ENCODE measurements at places on chromosomes 16 and 17. TPM values are rescaled to one million over a fixed set of nuclear protein-coding genes. Genes with fewer than 3 reads are reported as not detected.
A peak's percentile ranks its signal among the peaks of the same experiment; 100 is the strongest.

- no peak for DNase-seq
Measured at GRCh38 chr16:89537549-89537925, 22.9 kb upstream of the RPL13 start.

The TEKT1 gene
- total RNA-seq = not detected

DNA sequence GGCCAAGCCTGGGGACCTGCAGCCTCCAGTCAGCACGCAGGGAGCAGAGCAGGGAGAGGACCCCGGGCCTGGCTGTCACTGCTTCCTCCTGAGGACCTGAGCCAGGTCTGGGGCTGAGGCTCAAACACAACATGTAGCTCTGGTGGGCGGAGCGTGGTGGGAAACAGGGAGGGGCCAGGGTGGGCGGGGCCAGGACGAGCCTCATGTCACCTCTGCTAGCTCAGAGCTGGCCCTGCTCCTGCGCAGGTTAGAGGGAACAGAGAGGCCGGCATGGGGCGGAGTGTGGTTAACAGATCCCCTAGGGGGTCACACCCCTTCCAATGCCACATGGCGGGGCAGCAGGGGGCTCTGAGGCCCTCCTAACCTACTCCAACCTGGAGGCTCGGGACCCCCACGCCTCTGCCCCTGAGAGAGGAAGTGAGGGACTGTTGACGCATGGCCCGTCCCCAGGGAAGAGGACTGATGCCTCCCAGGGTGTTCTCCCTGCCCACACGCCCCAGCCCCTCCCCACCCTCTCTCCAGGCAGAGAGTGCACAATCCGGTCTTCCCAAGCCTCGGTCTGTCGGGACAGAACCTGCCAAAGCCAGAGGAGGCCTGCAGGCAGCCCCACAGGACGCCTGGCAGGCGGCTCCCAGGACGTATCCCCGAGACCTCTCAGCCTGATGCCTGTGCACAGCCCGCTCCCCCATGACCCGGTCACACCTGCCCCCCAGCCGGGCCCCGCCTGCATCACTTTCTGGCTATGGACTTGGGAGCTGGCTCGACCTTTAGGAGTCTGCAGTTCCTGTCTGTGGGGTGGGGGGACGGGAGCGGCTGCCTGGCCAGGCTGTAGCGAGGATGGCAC, 15.2 kb downstream of the PIEZO1 start:
- peak; percentile 75 for DNase-seq

DNA sequence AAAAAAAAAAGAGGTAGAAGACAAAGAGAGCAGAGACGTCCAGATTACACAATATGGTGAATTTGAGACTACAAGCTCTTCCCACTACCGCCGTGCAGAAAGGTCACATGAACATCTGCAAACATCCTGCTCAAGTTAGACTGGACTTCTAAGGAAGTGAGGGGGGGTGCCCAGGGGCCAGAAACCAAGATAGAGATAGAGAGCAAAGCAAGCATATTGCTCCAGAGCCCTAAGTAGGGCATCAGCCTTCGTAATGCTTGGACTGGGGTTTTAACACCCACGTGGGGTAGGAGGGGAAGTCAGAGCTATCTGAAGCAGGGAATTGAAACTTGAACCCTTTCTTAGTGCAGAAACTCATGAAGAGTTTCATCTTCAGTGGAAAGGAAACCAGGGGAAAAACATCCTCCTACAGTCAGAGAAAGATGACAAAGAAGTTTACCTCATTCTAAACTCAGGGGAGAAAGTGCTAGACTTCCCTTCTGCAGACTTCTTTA, 8.7 kb downstream of the CLEC19A start:
- DNase-seq = peak; percentile 45

GRCh38 chr17:74217888-74218287, 4.5 kb downstream of the TTYH2 start:
- DNase-seq = no peak

- no peak for DNase-seq
Measured at GRCh38 chr16:19948186-19949104, 63.8 kb upstream of the GPRC5B start.

DNA sequence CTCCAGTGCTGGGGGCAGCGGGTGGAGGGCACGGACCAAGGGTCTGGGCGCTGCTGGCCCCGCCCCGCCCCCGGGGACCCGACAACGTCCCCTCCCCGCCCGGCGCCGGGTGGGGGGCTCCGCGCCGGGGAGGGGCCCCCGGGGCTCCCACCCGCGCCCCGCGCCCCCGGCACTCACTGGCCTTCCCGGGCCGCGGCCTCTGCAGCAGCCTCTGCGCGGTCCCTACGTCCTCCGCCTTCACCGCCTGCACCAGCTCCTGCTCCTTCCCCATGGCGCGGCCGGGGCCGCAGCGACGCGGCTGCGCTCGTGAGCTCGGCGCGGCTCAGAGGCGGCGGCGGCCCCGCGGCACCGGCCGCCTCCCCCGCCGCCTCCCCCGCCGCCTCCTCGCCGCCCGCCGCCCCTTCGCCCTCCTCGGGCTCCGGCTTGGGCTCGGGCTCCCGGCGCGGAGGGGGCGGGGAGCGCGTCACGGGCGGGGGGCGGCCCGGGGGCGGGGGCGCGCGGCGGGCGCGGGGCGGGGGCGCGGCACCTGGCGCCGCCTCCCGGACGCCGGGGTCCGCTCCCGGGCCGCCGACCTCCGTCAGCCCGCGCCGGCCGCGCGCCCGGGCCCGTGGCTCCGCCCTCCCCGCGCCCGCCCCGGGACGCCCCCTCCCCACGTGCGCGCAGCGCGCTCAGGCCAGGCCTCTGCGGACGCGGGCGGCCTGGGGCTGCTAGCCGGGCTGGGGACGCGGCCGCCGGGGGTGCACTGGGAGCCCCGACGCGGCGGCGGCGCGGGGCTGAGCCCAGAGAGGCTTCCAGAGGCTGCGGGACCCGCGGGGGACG, at the start of gene CASKIN1:
Gene CASKIN1, minus strand, starts transcription at position 444 of the 819 bp plus-strand sequence. Its CDS starts 173 bp downstream, at position 271.
- no peak for DNase-seq

DNA sequence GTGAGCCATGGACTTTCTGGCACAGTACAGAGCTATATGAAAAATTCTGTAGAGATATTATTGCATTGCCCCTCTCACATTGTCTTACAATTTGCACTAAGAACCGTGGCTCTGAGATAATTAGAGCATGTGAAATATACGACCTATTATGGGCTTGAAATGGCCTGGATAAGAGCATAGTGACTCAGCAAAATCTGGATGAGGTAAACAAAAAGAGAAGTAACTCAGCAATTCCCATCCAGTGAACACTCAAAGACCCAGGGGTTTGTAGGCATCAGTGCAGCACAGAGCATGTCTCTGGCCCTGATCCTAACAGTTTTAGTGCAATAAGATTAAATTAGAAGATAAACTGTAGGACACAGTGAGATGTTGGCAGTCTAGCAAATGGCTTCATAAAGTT, 317.2 kb upstream of the MYOCD start:
- DNase-seq = no peak

DNA sequence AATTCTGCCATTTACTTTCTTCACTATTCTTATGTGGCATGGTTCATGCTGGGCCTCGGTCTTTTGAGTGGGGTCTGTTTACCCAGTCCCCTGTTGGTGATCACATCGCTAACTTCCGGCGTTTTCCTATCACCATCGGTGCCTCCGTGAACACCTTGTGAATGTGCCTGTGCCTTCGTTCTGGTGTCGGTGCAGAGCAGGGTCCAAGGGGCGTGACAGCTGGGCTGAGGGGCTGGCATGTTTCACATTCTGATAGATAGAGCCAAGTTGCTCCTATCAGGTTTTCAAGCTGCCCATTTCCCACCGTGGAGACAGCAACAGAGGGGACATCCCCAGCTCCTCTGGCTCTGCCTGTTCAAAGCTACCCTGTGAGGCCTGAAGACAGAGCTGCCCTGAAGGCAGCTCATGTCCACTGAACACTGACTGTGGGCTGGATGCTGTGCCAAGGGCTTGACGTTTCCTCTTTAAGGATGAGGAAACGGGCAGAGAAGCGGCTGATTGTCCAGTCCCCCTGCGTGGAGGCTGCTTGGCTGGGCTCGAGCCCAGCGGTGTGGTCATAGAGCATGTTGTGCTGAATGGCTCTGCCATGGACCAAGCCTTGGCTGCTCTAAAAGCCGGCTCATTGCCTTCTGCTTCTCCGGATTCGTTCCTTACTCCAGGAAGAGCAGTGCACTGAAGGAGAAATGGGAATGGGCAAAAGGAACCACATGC, 17.0 kb downstream of the DHODH start:
- DNase-seq = no peak

DNA sequence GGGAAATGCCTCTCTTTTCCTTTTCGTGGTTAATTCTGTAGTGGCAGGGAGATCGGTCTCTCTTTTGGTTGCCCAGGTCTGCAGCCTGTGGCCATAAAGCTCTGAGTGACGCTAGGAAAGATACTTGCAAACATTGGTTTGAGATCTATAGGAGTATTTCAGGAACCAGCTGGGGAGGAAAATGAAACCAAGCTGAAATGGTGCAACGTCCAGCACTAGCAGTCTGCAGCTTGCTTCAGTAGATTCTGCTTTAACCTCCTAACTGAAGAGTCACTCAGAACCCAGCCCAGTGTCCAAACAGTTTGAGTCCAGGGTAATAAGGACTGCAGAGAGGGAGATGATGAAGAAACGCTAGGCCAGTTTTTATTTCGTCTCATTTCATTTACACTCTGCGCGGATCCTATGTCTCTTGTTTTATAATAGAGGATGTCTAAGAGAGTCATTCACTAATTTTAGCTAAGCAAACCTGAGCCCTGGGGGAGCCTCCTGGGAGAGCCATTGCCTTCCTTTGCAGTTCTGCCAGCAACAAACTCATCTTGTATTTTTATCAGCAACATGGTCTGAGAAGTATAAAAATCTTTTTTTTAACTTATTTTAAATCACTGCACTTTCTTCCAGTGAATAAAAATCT, 12.0 kb downstream of the SP2 start:
- no peak for DNase-seq

DNA sequence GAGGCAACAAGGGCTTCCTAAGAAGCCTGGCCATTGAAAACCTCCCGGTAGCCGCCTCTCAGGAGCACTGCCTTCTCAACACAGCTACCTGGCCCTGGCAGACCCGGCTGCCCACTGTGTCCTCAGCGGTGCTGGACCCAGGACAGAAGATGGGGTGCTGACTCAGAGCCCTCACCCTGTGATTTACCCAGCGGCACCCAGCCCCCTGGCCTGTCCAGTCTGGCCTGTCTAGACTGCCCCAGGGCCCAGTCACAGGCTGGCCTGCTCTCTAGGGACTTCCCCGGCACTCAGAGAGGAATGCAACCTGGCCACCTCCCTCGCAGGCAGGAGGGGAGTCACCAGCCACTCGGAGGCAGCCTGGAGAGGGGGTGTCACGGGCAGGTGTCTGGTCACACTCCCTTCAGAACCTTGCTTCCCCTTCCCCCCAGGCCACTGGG, 20.1 kb downstream of the PIEZO1 start:
- DNase-seq = no peak

DNA sequence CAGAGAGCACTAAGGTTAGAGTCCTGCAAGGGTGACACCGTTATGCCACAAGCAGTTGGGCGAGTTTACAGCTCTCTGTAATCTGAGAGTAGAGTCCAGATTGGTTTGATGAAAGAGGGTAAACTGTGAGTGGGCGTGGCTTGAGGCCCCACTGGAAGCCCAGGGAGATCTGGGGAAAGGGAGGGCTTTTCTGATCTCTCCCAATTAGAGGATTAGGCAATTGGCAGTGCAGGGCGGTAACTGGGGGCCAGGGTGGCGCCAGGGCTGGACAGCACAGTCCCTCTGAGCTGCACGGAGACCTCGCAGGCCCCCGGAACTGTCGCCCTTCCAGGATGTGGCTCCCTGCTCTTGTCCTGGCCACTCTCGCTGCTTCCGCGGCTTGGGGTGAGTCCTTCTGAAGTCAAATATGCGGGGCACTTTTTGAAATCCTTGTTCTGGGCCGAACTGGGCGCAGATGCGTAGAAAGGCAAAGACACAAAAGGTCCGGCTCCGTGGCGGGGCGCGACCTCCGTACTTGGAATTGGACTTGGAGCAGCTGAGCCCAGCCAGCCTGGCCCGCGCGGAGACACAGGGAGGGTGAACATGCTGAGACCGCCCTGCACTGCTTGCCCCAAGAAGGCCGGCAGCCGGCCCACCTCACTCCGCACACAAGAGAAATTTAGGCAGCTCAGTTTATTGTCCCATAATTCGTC, 72.4 kb downstream of the CES1 start:
- DNase-seq = no peak

DNA sequence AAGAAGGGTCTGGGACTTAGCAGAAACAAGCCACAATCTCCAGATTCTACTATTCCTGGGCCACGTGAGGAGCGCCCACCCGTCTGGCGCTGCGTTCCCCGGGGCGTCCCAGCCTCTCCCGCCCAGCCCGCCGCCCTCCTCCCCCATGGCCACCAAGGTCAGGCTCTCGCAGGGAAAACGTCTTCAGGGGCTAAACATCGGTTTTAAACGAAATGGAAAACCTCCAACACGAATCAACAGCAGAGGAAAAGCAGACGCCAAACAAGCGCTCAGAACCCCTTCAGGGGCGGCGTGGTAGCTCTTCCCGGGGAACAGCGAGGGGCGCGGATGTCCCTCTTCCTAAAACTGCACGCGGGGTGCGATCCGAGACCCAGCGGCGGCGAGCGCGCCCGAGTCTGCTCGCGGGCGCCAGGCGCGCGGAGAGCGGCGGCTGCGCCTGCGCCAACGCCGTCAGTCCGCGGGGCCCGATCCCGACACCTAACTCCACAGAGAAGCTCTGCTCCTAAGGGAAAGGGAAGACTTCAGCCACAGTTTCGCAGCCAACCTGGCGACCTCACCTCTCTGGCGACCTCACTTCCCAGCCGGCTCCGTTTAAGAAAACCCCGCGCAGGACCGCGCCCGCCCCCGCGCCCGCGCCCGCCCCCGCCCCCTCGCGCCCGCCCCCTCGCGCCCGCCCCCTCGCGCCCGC, 505 bp upstream of the COG1 start:
- peak; percentile 86 for DNase-seq

DNA sequence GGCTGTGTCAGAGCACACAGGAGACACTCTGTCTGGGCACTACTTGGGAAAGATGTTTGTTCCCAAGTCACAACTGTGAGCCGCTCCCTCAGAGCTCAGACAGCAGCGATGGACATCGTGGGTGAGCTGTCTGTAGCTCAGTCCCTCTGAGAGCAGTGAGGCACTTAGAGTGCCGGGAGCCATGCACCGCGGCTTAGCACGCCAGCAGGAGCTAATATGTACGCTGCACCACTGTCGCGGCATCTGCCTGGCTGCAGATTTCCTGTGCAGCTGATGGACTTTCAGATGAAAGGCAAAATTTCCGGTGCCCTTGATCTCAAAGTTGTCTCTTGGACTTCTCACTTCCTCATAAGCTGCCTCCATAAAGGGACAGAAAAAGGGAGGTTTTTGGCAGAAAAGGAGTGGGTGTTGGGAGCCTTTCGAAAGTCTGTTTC, 92.8 kb upstream of the ZNF469 start:
- DNase-seq = no peak

The PRSS36 gene
- total RNA-seq = 1.0 TPM

The KSR1 gene
- 4.1 TPM for total RNA-seq

DNA sequence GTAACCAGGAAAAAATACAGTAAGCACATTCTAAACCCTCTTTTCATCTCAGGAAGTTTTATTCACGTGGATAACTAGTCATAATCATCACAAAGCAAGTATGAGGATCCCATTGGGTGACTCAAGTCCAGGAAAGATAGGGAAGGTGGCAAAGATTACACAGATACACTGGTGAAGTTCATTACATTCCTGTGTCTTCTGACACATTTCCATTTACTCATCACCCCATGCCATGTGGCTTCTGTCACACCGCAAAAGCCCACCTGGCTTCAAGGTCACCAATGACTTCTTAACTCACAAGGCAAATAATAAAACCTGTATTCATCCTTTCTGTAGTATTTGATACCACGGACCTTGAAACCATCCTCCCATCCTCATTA, 17.0 kb downstream of the HS3ST3A1 start:
- DNase-seq = no peak

All from OCI-LY7 (cell line).